Effector memory CD4-positive, alpha-beta T cell (primary cell): ENCODE measurements at places on chromosomes 6 and 20.

DNA sequence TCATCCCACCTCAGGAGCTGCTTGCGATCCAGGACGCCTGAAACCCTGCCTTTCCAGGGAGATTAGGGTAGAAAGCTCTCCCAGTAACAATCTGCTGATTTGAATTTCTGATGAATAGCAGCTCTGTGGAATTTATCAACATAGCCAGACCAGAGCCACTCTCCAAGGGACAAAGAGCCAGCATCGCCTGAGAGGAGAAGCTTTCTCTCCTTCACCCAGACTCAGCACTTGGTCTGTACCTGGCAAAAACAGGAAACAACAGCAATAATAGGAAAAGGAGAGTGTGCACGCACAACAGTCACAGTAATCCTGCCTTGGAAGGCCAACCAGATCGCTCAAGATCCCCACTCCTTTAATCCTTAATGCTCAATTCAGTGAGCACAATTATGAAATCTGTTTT, 22.3 kb upstream of the ROS1 start:
- no peak for DNase-seq

DNA sequence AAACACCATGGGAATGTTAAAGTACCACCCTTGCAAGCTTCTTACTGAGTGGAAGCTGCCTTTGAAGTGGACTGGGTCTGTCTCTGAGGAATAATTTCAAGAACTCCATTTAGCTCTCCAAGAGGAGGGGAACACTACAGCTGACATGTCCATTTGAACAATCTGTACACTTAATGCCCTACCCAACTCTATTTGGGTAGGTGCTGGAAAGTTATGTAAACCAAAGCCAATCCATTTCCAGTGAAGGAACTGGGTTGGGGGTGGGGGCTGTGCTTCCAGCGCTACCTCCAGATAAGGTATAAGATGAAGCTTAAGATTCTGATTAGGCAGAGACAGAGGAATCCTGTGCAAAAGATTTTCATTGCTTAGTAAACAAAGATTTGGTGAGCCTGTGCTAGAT, 122.0 kb downstream of the TCP11 start:
- no peak for DNase-seq

DNA sequence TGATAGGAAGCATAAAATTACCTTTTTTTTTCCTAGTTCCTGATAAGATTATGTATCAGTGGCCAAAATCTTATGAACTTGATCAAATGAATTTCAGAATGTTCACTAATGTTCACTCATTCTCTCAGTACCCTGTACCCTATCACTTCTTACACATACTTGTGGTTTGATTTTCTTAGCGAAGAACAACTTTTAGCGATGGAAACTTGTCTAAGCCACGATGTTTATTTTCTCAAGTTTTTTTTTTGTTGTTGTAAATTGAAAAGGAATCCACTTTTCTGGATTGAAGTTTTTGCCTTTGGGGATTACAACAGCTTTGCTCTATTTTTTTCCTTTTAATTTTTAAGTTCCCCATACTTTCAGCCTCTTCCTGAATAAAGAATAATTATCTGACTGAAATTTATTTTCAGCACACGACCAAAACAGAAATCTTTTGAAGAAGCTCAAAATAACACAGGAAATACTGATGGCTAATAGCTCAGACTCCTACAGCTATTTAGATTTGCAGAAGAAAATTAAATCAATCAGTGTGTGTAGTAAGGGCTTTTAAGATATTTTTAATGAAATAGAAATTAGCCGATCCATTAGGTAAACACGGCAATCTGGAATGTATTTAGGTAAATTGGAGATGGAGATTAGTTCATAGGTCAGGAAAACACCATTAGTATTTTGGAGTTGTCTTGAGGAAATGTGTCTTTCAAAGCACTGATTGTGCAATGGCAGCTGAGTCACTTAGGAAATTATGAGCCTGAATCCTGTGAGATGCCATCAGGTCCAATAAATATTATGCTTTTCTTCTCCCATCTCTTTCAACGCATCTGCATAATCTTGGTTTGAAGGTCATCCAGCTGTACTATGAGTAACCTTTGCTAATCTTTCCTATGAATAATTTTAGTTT, 217.5 kb downstream of the GJA1 start:
- DNase-seq, result no peak

DNA sequence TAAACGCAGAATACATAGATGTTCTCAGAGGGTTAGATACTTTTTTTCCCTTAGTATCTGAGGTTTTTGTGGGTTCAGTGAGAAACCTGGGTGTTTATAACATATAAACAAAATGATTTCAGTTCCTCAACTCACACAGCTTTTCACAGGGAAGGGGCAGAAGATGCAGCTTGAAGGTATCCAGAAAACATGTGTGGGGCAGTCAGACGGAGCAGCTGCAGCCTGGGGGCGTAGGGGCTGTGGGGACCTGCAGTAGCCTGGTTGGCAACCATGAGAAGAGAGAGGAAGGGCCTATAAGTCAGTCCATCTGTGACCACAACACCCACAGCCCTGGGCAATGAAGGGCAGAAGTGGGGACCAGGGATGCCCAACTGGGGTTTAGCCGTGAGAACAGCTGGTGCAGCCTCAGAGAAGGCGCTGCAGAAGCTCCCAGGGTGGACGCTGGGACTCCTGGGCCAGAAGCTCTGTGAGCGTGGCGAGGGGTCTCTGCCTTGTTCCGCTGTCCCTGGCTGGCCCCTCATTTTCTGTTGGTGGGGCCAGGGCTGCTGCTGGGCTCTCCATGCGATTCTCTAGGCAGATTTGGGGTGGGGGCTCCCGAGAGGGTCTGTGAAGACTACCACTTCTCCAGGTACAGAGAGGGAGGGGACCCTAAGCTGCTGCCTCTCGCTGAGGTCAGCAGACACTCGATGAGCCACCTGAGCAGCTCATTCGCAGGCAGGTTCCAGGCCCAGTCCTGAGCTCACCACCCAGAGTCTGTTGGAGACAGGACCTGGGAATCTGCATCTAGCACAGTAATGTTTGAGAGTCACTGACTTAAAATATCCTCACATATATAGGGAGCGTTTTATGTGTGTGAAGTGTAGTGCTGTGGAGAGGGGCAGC, 181.2 kb downstream of the ZDHHC14 start:
- no peak for DNase-seq

DNA sequence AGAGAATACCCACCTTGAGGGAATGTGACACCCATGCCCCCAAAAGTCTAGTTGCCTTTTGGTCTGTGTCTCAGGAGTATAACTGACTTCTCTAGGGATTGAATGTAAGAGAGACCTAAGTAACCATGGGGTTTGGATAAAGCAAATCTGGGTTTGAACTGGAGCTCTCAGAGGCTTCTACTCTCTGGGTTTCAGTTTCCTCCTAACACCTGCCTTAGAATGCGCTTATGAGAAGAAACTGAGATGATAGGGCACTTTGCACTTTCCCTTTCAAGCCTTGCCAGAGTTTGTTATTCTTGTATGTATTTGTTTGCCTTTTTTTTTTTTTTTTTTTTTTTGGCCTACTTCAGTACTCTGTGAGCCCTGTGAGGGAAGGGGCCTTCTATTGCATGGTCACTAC, 19.4 kb downstream of the SDHAF4 start:
- DNase-seq, result no peak

- DNase-seq, result no peak
Measured at GRCh38 chr6:160398674-160399271, 50.6 kb downstream of the SLC22A3 start.

GRCh38 chr20:19047040-19047950, 165.1 kb upstream of the SLC24A3 start:
- no peak for DNase-seq

DNA sequence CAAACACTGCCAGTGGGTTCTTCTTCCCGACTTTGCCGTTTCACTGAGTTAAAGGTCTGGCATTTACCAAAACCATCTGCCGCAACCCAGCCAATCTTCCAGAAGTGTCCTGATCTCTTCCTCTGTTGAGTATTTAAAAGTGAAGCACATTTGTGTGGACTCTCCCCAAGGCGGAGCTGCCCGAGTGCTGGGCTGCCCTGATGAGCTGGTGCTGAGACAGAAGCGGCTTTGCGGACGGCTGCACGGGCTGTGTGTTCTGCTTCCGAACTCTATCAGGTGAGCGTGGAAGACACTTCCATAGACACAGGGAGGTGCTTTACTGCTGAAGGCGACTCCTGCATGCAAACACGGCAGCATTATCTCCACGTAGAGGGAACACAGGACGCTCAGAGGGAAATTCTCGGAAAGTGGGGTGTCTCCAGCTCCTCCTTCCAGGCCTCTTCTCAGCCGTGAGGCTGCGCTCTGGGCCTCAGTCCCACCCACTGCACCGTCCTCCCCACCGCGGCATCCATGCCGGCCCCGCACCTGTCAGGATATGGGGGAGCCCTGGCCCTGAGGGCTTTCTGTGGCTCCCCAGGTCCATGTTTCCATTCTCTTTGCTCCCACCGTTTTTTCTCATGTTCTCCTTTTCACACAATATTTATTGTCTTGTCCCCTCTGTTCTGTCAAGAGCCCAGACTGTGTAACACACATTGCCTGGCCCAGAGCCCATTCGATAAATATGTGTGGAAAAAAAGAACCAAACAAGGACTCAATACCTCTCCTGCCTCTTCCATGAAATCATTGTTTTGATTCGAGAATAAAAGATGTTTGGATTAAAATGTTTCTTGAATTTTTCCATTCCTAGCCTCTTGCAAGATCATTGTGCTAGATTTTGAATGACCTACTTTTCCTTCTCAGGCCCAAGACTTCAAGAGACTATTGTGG, 205.1 kb downstream of the DLL1 start:
- no peak for DNase-seq

DNA sequence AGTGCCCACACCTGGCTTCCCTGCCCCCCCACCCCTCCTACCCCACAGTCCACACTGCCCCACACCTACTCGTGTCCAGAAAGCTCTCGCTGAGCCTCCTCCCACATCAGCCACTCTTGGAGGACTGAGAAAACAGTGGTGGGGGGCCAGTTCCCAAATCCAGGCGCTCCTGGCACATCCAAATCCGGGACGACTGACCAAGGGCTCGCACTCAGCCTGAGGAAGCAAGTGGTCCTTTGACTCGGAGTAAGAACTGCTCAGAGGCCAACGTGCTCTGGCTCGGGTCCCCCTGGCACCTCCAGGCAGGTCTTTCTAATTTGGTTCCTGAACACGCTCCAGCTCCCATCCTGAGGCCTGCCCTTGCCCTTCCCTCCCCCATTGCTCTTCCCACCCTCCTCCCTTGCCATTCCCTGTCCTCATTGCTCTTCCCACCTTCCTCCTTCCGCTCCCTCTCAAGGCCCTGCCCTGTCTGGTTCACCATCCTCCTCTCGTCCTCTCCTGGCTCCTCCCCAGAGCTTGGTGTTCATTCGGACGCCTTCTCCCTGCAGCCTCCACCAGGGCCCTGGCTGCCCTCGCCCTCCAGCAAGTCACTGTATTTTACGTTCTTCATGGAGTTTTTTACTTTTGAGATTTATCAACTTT, 83.6 kb downstream of the THBS2 start:
- DNase-seq, result no peak

DNA sequence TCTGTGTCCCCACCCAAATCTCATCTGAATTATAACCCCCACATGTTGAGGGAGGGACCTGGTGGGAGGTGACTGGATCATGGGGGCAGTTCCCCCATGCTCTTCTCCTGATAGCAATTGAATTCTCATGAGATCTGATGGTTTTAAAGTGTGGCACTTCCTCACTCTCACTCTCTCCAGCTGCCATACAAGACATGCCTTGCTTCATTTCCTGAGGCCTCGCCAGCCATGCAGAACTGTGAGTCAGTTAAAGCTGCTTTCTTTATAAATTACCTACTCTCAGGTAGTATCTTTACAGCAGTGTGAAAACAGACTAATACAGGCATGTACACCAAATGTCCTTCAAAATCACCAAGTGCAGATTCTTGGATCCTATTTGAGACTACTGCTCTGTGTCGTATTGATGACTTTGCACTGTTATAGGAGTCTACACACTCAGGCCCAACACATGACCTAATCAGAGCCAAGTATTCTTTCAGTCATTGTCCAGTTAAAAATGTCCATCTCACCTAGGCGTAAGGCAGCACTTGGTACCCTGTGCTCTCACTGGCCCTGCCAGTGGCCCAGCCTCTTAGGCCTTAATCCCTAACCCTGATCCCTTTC, 52.8 kb upstream of the UST start:
- no peak for DNase-seq

DNA sequence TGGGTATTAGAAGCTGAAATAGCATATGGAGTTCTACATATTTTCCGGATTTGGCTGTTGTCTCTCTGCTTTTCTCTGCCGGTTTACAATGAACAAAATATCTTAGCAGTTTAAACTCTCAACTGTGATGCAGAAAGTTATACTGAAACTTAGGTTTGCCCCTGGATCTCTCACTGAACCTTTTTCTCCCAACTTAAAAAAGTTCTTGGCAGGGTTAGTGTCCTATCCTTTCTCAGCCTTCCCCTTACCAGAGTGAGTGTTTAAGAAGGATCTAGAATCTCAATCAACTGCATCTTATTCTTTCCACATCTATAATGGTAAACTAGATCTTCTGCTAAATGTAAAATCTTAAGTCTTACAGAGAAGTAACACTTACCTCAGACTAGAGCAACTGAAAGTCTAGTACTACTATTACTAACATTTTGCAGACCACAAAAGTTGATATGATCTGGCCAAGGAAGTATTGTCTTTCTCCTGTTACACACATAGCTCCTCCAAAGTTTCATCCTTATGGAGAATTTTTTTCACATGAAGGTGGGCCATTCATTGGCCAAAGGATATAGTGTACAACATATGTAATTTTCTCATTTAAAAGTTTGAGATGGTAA, 392.3 kb upstream of the RUNX2 start:
- no peak for DNase-seq

DNA sequence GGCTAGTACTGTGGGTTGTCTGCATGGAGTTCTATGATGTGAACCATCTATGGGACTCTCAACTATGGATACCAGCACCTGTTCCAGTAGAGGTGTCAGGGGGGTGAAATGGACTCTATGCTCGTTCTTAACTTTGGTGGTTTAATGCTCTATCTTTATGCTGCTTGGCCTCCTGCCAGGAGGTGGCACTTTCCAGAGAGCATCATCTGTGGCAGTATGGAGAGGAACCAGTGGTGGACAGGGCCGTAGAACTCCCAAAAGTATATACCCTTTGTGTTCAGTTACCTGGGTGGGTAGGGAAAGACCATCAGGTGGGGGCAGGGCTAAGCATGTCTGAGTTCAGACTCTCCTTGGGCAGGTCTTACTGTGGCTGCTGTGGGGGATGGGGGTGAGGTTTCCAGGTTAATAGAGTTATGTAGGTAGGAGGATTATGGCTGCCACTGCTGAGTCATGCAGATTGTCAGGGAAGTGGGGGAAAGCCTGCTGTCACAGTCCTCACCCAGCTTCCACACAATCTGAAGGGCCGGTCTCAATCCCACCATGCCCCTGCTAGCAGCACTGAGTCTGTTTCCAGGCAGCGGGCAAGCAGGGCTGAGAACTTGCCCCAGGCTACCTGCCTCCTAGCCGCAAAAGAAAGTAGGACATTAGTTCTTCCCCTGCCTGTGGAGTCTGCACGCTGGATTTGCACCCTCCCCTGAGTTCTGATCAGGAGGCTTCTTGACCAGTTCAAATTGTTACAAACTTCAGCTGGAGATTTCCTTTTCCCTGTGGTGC, 284.0 kb downstream of the KCNQ5 start:
- no peak for DNase-seq

- DNase-seq, result no peak
Measured at GRCh38 chr20:49481116-49481515, 1.4 kb downstream of the KCNB1 start.
